Mesothelial cell of epicardium (in vitro differentiated cells): ENCODE measurements at places on chromosomes 16 and 17.
A peak's percentile ranks its signal among the peaks of the same experiment; 100 is the strongest.

- no peak for DNase-seq
Measured at GRCh38 chr16:84712138-84712671, 12.4 kb downstream of the USP10 start.

DNA sequence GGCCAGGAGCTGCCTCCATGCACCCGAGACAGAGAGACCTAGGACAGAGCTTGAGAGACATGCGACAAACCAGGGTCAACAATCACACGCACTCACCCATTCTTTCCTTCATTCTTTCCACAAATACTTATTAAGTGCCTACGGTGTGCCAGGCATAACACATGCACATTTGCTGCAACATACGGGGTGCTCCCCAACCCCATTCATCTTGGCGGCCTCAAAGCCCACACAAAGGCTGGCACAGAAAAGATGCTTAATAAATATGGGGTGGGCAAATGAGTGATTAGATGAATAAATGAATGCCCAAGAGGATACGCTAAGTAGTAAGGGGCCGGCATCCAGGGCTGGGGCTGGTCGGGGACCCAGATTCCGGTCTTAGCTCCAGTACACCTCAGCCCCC, 117.9 kb downstream of the ZNF423 start:
- no peak for DNase-seq

GRCh38 chr17:46872421-46872820, 21.0 kb downstream of the WNT9B start:
- no peak for DNase-seq

DNA sequence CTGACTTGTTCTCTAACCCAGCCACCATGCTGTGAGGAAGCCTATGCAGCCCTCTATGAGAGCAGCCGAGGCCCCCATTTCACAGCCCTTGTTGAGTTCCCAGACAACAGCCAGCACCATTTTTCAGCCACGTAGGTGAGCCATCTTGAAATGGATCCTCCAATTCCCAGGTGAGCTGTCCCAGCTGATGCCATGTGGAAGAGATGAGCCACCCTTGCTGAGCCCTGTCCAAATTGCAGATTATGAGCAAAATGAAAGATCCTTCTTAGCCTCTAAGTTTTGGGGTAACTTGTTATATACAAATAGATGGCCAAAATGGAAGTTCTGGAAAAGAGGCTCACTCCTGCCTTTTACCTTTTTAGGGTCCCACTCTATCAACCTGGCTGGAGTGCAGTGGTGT, 25.7 kb upstream of the TIMP2 start:
- no peak for DNase-seq

DNA sequence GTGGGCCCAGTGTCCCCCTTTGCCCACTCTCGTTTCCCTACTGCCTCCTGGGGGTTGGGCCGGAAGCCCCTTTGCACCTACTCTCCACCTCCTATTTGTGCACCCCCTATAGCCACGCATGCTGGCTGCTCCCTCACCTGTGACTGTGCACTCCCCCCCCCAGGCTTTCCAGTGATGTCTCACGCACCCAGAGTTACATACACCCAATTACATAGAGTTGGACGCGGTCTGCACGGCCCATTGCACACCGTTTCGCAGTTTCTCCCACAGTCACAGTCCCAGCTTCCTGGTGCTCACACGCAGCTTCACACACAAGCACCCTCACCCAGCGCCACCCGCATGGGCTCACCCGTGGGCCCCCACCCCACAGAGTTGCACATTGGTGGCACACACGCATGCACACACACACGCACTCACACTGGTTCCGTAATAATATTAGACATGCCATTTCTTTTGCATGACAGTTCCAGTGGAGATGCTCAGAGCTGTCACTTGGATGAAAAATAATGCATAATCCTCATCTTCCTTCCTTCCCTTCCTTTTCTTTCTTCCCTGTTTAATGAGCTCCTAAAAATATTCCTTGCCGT, 21.5 kb upstream of the C1QL1 start:
- DNase-seq, result no peak

DNA sequence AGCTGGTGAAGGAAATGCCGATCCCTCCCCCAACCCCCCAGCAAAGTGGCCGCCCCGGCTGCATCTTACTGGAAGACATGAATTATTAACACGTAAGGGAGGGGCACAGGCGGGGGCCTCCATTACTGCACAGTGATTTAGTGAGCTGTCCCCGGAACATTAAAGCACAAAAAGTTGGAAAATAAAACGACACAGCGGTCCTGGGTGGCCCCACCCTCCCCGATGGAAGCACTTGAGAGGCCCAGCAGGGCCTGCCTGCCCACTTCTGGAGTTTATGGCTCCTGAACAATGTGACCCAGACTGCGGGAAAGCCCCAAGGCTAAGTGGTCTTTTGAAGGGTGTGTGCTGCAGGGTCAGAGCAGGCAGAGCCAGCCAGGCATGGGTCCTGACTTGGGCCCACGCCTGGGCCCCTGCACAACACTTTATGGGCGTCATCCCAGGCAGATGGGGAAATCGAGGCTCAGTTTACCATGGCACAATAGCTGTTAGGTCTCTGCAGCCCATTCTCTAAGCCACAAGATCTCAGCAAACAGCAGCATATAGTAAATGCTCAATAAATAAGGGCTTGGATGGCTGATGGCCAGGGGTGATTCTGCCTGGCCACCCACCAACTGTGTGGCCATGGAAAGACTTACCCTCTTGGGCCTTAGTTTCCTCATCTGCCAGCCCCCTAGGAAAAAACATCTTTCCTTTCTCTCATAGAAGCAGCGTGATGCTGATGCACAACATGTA, 22.8 kb downstream of the CCDC102A start:
- DNase-seq, result peak; percentile 48

- DNase-seq, result no peak
Measured at GRCh38 chr17:846901-847843, 65.0 kb downstream of the MRM3 start.

GRCh38 chr17:35449371-35449931, 885 bp upstream of the SLFN13 start:
- DNase-seq, result no peak

GRCh38 chr17:65366102-65366844, 195.2 kb downstream of the AXIN2 start:
- DNase-seq, result no peak

- DNase-seq, result no peak
Measured at GRCh38 chr16:4684763-4685162, 8.6 kb upstream of the NUDT16L1 start.

DNA sequence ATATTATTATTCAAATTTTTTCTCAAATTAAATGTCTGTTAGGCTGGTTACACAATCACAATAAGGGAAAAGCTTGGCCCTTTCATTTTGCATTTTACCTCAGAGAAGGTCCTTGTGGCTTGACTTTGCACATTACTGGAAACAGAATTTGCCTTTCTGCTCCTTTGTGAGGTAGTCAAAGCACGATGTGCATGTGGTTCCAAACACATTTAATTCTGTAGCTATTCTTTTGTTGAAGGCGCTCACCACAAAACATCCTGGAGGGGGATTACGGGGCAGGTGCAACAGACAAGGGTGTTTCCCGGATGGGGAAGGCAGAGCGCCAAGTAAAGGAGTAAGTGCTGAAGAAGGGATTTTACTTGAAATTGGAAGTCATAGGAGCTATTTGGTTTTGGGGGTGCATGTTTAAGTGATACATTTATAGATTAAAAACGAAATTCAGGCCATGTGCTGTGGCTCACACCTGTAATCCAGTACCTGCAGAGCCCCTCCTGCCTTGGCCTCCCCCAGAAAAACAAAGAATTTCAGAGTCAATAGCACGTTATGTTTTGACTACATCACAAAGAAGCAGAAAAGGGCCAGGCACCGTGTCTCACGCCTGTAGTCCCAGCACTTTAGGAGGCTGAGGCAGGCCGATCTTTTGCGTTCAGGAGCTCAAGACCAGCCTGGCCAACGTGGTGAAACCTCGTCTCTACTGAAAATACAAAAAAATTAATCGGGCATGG, 31.2 kb upstream of the TENT4B start:
- DNase-seq, result no peak

GRCh38 chr16:81482329-81483063, 37.9 kb downstream of the CMIP start:
- no peak for DNase-seq

- no peak for DNase-seq
Measured at GRCh38 chr16:79284766-79285165, 315.8 kb downstream of the MAF start.

DNA sequence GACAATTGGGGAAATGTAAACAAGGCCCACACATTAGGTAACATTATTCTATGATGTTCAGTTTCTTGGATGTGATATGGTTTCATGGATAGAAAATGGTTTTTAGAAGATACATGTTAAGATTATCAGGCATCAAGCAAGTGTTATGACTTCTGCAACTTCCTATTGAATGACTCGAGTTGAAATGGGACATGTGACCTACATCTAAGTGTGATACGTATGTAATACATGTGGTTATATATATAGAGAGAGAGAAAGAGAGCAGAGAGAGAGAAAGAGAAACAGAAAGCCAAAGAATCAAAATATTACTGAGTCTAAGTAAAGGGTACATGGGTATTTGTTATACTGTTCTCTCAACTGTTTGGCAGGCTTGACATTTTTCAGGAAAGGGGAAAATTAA, 1.7 kb downstream of the TMEM170A start:
- DNase-seq, result no peak

- DNase-seq, result no peak
Measured at GRCh38 chr16:11128211-11129141, 127.5 kb downstream of the SOCS1 start.

- no peak for DNase-seq
Measured at GRCh38 chr17:20092973-20093626, 83.9 kb downstream of the SPECC1 start.

GRCh38 chr17:40561294-40561870, 3.9 kb downstream of the CCR7 start:
- DNase-seq, result no peak

- no peak for DNase-seq
Measured at GRCh38 chr16:3174618-3175148, 13.3 kb upstream of the OR1F1 start.

GRCh38 chr16:27993587-27993986, 69.9 kb downstream of the GSG1L start:
- DNase-seq, result no peak

GRCh38 chr16:66211651-66212050, 154.8 kb upstream of the CDH5 start:
- no peak for DNase-seq

DNA sequence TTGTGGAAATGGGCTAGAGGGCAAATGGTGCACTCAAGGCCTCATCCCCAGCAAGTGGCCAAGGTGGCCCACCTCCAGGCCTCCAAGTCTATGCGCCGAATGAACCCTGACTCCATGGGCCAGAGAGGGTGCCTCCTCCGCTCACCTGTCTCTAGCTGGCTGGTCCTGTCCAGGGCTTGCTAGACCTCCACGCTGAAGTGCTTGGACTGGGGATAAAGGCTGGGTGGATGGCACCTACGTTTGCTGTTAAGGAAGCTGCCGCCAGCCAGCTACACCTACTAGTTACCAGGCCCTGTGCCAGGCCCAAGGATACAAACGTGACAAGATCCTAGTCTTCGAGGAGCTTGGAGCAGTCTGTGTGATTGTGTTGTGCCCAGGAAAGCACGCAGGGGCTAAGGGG, 739 bp upstream of the SGCA start:
- DNase-seq, result no peak

- DNase-seq, result no peak
Measured at GRCh38 chr17:6894206-6894528, 62.6 kb upstream of the TEKT1 start.
